ENCODE measurements at places on chromosomes 4 and X.
A peak's percentile ranks its signal among the peaks of the same experiment; 100 is the strongest.

DNA sequence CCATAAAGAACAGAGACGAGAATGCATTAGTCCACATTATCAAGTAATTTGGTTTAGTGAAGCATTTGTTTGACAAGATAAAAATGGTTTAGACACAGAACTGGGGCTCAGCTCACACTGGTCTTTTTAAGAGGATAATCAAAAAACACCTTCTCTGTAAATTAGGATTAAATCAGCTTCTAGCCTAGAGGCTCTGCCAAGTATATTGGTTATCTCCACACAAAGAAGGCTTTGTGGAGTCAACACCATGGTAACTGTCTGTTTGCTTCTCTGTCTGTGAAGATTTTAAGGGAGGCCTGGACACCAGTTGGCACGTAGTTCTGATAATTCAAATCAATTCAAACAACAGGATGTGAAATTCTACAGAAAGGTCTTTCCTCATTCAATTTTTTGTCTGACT, 687.0 kb downstream of the DMD start:
- no peak for DNase-seq

DNA sequence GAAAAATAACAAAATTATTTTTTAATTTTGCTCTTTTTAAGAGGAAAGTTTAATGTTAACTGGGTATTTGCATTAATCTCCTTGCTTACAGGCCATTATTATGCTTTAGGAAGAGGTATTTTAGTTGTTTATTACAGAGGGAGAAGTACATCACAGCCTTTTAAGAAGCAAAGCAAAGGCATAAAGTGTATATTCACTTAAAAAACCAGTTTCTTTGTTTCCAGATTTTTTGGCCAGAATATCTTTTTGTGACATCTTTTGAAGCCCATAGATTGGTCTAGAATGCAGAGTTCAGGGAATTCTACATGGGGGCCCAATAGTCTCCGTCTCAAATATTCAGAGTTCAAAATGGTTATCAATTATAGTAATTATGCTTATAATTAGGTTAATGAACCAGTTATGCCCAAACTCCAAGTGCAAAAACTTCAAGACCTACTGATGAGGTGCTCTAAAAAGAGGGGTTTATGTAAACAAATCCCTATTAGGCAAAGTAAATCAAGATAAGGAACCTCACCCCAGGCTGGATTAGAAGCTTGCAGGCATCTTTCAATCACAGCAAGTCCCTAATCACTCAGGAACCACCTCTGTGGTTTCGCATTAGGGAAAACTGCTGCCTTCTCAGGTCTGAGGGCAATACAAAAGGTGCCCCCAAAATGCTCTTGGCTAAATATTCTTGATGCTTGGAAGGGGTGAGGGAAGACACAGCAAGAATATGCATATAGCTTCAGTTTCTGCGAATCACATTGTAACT, 1.4 kb downstream of the CXXC4 start:
- DNase-seq, result no peak

DNA sequence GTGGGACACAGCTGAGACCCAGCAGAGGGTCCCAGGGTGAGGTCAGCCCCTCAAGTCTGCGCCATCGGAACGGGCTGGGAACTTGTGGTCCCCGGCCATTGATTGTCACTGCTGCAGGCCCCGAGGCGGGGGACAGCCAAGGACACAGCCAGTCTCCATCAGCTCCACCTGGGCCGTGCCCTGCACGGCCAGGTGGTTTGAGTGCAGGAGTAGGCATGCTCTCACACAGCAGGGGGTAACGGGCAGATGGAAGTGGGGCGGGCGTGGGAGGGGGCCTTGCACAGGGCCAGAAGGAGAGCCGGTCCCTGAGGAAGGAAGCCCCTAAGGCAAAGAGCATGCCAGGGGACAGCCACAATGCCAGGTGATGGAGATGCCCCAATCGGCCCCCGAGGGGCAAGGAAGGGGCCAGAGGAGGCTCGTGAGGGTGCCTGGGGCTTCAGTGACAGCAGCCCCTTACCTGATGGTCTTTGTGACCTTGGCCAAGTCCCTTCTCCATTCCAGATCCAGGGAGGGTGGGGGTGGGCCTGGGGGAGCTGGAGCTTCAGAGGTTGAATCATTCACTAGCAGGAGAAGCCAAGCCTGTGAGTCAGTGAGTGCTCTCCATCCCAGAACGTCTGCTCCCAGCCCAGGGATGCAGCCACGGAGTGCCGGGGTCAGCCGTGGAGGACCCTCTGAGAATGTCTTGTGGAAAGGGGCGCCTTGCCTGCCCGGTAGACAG, 2.3 kb downstream of the ATP2B3 start:
- DNase-seq, result no peak

- DNase-seq, result no peak
These were observed 428.8 kb downstream of the IL15 start for GRCh38 chr4:142065086-142065647.

- no peak for DNase-seq
These were observed 1.6 kb downstream of the KDR start for GRCh38 chr4:55123791-55124190.

DNA sequence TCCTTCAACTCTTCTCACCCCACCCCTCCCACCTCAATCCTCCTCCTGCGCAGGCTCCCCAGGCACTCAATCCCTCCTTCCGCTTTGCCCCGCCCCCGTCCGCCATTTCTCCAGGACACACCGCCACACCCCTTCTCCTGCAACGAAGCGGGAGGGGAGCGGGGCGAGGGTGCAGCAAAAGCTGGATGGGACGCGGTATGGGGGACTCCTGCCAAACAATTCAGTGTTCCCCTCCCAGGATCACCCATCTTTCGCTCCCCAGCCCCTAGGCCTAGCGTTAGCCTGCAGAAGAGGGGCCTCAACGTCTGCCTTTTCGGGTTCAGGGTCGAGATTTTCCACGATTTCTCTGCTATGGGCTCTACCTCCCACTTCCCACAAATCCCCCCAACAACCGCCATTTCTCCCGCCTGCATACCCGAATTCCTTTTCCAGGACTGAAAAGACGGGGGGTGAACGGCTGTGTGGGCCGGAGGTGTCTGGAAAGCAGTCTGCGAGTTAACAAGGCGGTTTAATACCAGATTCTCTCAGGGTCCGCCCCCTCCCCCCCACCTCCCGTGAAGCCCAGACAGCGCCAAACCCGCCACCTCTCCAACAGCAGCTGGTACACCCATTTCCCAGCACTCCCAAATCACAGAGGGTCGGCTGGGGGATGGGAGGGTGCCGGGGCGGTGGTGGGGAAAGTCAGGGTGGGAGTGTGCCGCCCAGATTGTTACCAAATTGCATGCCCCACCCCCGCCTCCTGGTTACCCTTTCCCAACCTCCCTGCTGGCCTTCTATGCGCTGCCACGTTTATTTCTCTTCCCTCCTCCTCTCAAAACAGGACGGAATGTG, 774 bp downstream of the ARMCX2 start:
- DNase-seq, result peak; percentile 80

DNA sequence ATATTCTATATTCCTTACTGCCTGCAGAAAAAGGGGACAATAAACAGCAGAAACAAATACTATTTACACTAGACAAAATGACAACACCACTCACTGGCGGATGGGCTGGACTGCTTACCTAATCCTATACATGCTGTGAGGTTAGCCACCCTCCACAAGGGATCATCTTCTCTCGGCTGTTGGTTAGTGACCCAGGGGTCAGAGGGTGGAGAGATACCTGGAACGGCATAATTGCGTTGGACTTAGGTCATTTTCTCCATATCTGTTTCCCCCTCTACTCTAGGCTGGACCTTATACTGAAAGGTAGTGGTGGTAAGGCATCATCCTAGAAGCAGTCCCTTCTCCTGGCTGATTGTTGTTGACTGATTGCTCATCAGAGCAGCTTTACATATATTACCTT, 286.8 kb upstream of the UGT8 start:
- DNase-seq, result no peak
